ENCODE measurements at places on chromosomes 1 and 21.
A peak's percentile ranks its signal among the peaks of the same experiment; 100 is the strongest.

DNA sequence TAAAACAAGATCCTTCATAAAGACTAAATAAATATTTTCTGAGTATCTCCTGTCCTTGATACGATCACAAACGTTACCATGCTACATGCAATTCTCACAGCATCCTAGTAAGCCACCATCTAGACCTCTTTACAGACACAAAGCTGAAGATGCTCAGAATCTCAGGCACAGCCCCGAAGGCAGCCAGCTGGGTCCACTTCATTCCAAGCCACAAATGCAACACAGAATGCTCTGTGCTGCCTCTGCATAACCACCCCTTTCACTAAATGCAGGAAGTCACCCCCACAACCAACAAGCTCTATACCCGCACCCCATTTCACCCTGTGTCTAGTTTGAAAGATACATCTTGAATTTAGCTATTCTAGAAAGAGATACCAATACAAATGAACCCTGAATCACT lies 12.9 kb downstream of the RCAN1 start:
- no peak for DNase-seq

DNA sequence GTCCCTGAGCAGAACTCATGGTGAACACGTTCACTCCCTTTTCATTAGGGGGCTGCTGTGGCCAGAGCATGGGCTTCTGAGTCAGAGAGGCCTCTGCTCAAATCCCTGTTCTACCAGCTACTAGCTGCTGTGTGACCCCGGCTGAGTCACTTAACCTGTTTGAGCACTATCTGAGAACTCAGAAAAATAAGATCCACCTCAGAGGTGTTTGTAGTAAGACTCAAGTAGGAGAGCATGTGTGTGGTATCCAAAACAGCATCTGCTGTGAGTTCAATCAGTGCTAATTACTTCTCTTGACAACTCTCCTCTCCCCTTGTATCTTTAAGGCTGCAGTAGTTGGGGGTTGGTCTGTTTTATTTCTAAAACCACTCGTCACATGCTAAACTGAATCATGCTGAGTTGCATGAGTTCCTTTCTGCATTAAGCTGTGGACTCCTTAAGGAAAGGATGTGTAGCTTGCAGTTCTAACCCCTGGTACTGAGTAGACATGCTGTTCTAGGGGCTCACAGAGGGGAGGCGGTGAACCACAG lies 39.7 kb upstream of the JUN start:
- no peak for DNase-seq

DNA sequence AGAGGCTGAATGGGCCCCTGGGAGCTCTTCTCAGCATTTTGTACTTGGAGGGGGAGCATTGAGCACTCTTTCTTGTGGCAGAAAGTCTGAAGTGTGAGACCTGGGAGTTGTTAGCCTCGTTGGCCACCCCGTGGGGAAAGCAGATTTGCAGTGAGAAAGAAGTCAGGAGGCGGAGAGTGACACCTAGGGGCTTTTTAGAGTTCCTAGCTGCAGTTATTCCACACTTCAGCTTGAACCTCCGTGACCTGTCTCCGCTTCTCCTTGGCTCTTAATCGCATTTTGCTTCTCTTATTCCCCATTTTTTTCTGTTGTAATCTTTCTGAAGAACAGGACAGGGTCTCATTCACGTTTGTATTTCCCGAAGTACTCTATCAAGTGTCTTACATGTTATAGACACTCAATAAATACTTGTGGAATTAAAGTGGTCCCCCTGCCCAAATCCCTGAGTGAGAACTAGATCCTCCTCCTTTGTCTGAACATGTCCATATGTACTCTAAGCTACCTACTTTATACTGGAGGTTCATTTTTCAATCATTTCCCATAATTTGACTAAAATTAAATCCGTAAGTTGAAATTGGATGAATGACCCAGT lies 14.5 kb upstream of the C1orf141 start:
- peak; percentile 59 for DNase-seq

DNA sequence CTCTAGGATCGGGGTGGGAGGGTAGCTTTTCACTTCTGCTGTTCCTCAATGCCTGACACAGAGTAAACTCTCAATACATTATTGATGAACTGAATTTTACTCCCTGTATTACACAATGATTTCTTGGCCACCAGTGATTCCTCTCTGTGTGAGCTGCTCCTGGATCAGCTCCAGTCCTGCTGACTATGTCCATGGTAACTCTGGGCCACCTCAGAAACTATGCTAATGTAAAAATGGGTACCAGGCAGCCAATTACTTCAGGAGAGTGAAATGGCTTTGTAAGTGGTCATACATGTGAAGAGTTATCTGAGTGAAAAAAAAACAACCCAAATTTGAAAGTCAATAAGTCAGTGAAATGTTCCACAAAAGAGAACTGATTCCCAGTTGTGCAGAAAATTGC lies 311.0 kb downstream of the KCNH1 start:
- no peak for DNase-seq

GRCh38 chr1:21165646-21166045 lies 11.1 kb downstream of the EIF4G3 start:
- no peak for DNase-seq

DNA sequence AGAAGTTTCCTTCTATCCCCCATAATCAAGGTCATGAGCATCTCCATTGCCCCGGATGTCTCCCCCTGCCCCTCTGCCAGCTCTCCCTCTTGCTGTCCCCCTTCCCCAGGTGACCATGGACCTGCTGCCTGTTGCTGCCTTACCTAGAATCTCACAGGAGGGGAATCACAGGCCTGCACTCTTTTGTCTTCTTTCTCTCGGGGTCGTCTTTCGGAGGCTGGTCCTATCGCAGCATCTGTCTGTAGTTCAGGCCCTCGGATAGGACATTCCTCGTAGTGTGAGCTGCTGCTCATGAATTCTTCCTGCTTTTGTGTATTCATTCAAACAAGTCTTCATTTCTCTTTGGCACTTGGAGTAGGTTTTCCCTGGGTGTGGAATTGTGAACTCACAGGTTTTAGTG lies 39.9 kb upstream of the ACTRT2 start:
- no peak for DNase-seq

DNA sequence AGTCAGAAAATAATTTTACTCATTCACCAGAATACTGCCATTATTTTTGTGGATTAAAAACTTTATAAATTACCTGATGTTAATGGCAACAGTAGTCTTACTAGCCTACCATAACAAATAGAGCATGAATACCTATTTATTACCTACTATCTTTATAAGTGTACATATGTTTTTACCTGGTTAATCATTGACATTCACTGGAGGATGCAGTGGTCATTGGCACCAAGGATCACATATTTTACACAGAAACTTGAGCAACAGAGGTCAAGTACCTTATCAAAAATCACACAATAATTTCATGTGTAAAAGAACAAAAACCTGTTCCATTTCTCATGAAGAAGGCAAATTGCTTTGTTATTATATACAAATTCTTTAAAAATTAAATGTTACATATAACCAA lies 1284.9 kb upstream of the NCAM2 start:
- DNase-seq = no peak

- DNase-seq = no peak
Measured at GRCh38 chr1:42419126-42419821, 36.5 kb downstream of the ZMYND12 start.

GRCh38 chr1:229097356-229097755 lies 173.6 kb upstream of the RAB4A start:
- DNase-seq = no peak

GRCh38 chr1:154970631-154971340 lies at the start of gene SHC1:
Gene SHC1 (minus strand): TSS chr1:154970747. CDS start chr1:154970526, 221 bp downstream.
- peak; percentile 57 for DNase-seq

GRCh38 chr1:52919051-52919722 lies 2.4 kb downstream of the ECHDC2 start:
- DNase-seq = no peak

- no peak for DNase-seq
Measured at GRCh38 chr1:11729498-11730428, 6.2 kb upstream of the AGTRAP start.

GRCh38 chr1:90707363-90707710 lies 9.8 kb downstream of the BARHL2 start:
- DNase-seq = no peak

- DNase-seq = no peak
Measured at GRCh38 chr1:220001095-220001501, 45.2 kb downstream of the EPRS1 start.

GRCh38 chr1:205666372-205667166 lies 13.7 kb downstream of the SLC45A3 start:
- DNase-seq = no peak

DNA sequence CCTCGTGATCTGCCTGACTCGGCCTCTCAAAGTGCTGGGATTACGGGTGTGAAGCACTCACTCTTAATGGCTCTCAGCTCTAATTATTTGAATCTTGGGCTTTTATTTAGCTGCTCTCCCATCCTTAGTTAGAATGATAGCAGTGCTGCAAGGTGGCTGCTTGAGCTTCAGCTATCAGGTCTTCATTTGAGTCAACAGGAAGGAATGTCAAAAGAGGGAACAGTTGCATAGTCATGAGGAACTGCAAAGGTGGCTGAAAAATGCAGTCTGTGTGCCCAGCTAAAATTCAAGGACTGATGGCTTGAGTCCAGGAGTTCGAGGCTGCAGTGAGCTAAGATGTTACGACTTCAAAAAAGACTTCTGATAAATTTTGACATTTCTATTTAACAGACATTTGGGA lies 55.6 kb downstream of the UCK2 start:
- no peak for DNase-seq

DNA sequence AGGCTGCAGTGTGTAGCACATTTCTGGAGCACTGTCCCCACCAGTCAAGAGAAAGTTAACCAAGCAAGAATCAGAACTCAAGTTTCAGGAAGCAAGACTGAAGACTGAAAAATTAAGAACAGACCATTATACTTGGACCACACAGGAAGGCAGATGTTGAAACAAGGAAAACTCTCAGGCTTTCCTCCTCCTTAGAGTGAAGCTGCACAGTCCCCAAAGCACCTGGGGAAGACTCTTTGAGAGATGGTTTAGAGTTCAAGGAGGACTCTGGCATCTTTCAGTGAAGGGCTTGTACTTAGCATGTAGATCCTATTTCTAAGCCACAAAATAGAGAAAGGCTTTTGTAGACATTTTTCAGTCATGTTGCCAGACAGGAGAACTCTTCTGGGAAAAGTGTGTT lies 113.7 kb upstream of the KCTD3 start:
- no peak for DNase-seq

DNA sequence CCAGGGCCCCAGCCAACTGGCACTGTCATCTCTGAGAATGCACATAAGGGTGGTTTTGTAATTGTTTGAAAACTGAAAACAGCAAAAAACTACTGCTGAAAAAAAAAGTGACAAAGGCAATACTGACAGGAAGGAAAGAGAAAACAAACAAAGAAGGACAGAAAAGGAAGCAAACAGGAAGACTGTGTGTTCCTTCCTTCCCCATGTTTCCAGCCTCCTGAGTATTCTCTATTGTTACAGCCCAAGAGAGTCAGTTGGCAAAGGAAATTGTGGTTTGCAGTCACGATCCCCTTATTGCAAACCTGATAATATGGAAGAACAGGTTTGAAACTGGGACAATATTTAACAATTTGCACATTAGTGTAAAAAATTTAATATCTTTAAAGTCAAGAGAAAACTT lies 1177.6 kb downstream of the PLA2G4A start:
- DNase-seq = no peak

- DNase-seq = no peak
Measured at GRCh38 chr1:113980110-113980509, 836 bp downstream of the OLFML3 start.

GRCh38 chr1:56577406-56578137 lies 1.8 kb downstream of the PLPP3 start:
- no peak for DNase-seq

GRCh38 chr1:45787905-45788304 lies 15.5 kb upstream of the MAST2 start:
- no peak for DNase-seq

DNA sequence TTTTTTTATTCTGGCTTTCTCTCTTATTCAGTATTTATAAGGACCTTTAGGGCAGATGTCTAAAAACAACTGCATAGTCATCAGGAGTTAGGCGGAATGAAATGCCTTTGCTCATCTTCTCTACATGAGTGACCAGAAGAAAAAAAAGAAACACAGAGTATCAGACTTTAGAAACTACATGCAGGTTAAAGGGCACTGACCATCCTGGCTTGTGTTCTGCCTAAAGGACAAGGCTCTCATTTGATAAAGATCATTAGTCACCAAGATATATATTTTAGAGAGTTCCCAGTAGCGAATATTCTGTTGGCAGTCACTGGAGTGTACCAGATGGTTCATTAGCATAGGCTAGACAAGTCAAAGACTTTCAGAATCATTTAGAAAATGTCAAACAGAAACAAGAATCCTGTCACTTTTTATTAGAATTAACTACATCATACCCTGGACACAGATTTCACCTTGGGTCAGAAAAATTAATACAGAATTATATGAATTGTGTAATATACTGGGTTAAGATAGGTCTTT lies 145.6 kb downstream of the NR5A2 start:
- DNase-seq = no peak

- no peak for DNase-seq
Measured at GRCh38 chr1:228849011-228849541, 113.8 kb downstream of the RHOU start.

DNA sequence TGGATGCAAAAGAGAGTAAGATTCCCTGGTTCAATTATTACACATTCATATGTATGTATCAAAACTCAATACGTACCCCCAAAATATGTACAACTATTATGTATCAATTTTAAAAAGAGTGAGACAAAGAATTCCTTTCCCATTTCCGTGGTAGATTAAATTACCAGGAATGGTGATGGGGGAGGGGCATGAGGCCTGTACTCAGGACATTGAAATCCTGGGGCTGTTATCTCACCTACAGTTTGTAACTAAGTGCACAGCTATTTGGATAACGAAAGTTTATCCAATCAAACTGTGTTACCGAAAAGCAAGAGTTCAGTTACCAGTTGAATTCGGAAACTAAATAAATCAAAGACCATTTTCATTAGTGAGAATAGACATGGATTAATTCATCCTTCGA lies 8.3 kb upstream of the ESRRG start:
- no peak for DNase-seq

GRCh38 chr1:235004840-235005391 lies 123.7 kb downstream of the TOMM20 start:
- DNase-seq = no peak
